ENCODE measurements at places on chromosomes 11 and 22.

GRCh38 chr22:42964994-42965699 is 49.8 kb downstream of the PACSIN2 start:
- DNase-seq = no peak

- no peak for DNase-seq
Measured at GRCh38 chr22:28779833-28780232, 7.3 kb downstream of the CCDC117 start.

DNA sequence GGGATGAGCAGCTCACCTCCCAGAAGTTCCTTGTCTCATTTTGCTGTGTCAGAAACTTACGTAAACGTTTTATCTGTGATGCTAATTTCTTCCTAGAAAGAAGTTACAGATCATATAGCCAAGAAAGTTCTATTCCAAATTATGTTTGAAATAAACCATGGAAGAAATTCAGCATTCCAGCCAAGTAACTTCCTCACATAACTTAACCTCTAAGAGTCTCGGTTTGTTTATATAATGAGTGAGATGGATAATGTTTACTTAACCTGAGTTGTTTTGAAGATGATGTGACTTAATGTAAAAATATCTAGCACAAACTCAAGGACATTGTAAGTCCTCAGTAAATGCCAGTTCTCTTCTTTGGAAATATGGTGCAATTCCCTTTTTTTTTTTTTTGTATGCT is 8.9 kb upstream of the MUC15 start:
- no peak for DNase-seq

GRCh38 chr11:68036141-68036716 is 2.6 kb upstream of the TCIRG1 start:
- no peak for DNase-seq

DNA sequence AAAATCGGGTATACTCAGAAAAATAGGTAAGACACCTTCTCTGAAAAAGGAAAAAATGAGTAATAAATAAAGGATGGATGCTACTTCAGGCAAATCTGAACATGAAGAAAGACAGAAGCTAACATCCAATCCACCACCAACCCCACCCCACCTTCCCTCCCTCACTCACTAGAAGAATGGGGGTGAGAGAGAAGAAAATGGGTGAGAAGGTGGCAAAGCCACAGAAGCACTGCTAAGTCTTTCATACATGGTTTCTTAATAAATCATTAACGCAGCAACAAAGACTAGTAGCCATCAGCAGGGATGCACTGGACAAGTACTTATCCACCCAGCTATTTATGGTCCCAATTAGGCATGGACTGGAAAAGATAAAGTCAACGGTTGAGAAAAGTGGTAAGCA is 5.9 kb downstream of the FHIP1B start:
- no peak for DNase-seq

DNA sequence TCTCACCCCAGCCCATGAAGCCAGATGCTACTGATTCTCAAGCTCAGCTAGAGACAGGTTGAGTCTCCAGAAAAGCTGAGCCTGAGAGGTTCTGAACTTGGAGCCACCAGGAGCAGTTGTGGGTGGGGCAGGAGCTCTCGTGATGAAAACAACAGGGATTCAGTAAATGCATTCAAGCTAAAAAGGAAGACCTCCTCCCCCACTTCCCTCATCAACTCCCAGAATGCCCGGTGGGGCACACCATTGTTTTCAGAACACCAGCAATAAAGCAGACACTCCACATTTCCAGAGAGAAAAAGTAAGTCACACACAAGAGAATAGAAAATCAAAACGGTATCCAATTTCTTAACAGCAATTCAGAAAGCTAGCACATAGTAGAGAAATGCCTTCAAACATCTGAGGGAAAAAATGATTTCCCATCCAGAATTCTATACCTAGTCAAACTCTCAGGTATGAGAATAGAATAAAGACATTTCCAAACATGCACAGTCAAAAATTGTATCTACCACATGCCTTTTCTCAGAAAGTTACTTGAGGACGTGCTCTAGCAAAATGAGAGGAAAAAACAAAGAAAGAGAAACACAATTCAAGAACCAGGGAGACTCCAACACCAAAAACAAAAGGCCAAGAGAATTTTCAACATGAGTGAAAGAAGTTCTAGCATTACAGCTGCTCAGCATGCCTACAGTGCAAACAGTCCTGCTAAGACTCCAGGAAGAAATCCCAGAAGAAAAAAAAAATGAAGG is 56.8 kb downstream of the CDKN1C start:
- no peak for DNase-seq

DNA sequence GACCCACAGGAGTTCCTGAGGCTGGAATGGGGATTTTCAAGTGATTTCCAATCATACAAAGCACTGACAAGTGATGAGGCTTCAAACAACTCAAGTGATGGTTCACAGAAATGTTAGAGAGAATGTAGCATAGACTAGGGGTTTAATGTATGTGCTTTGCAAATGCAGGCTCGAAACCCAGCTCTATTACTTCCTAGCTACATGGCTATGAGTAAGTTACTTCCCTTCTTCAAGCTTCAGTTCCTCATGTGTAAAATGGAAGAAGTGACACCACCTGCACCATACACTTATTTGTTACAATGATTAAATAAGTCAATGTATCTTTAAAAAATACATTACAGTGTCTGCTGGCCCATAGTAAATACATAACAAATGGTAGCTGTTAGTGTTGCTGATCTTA is 139.8 kb downstream of the CCDC81 start:
- DNase-seq = no peak

- DNase-seq = no peak
Measured at GRCh38 chr11:112520354-112520753, 259.7 kb upstream of the PLET1 start.

DNA sequence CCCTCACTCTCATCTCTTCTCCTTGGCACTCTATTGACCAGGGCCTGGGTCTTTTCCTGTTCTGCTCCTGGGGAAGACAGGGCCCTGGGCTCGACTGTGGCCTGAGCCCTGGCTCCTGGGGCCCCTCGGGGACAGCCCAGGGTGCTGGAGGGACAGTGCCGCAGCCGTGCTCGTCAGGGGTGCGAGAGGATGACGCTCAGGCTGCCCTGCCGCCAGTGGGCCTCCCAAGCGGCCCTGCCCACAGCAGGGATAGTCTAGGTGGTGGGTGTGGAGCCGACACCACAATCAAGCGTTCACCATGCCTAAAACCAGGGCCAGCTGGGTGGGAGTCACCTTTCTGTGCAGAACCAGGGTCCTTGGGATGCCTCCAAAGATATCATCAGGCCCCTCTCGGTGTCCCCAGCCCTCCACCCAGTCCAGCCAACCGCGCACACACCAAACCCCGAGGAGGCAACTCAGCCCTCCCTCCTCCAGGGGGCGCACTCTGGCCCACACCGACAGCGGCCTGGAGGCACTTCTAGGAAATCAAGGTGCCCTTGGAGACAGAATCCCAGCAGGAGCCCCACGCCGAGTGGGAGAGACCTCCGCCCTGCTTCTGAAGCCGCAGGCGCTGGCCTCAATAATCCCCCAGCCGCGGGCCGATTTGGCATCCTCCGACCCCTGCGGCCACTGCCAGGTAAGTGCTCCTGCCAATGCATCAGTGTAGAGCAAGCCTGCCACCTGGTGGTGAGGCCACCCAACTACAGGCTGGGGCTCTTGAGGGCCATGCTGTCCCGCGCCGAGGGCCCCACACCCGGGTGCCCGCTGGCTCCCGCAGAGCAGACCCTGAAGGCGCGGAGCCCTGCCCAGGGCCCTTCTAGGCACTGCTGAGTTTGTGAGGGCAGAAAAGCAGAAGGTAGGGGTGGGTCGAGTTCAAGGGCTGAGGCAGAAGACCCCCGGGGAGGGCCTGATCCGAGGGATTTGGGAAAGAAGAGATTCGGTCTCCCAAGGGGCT is 496.4 kb downstream of the BUD13 start:
- DNase-seq = peak; percentile 17

DNA sequence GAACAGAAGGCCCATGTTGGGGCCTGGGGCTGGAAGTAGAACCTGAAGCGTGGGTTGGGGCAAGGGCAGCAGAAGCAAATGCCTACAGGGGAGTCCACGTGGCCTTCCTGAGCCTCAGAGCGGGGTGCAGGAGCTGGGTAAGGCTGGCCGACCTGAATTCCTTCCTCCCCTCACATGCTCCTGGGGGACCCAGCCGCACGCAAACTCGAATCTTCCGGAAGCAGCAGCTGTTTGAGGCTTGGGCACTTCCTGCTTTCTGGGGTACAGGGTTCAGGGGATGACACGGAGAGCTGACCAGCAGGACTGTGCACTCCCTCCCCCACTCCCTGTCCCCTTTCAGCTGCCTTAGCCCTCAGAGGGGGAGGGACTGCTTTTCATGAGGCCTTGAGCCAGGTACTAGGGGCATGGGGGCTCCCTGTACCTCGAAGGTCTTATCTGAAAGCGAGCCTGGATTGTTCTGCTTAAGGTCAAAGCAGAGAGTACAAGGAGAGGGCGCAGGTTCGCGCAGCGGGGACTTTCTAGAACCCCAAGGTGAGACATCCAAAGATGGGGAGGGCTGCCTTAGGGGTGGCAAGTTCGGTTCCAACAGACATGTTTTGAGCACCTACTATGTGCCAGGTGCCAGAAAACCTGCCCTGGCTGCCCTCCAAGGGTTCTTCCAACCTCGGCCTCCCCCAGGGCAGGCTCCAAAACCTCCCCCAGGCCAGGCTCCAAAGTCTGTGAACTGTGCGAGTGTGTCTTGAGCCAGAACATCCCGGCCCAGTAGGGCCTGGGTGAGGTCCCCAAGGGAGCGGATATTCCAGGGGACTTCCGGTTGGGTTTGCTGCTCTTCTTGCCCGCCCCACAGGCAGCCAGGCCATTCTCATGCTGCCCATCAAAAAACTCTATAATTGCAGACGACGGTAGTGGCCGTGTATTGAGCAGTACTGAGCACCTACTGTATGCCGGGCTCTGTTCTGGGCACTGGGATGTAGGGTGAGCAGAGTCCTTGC is 1.7 kb downstream of the NCF4 start:
- DNase-seq = no peak

DNA sequence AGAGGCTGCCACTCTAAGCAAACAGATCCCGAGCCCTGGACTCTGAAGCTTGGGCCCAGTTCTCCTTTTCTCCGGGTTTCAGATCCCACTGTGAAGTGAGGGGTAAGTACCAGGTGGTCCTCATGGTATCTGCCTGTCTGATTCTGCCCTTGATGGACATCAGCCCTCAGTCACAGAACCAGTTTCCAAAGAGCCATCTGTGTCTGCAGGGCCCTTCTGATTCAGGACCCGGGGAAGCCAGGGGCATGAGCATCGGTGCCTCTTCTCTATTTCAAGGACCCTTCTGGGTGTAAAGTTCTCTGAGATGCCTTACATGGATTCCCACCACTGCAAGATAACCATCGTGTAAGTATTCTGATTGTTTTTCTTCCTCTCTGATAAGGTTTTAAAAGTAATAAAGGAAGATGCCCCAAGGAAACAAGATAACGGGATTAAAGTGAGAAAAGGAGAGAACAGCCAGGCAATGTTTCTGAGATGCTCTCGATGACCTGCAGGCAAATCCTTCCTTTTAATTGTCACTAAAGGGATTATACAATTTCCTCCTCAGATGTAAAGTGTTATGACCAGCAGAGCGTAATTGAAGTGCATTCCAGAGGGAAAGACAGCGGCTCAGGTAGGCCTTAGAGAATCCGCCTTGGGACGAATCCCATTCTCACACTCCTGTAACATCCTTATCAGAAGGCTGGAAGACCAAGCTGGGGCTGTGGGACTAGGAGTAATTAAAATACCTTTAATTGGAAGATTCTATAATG is 924.3 kb downstream of the TBC1D22A start:
- no peak for DNase-seq

GRCh38 chr11:93869830-93870229 is 19.4 kb upstream of the VSTM5 start:
- DNase-seq = no peak

DNA sequence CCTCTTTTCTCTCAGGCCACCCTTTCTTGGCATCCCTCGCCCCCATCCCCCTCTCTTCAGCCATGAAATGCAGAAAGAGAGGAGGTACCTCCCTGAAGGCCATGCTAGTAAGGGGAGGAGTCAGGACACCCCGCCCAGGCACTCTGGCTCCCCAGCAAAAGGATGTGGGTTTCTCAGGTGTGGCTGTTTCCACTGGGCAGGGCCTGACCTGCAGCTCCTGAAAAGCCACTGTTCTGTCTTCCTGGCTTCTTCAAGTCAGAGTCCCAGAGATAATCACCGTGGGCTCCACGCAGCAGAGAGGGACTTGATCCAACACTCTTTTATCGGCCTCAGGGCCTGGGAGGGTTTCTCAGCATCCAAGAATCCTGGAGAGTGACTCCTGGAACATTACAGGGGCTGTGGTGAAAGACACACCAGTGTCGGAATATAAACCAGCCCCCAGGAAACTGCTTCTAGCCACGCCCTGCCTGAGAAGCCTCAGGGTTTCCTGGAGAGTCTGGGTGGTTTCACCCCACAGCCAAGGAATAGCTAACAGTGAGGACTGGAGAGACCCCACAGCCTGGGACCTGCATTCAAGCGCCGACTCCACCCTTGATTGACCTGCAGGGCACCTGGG is 45.7 kb upstream of the TSPAN18 start:
- no peak for DNase-seq

GRCh38 chr11:66195867-66196266 is 72.6 kb upstream of the RAB1B start:
- no peak for DNase-seq

GRCh38 chr22:36700711-36701670 is 2.6 kb downstream of the CACNG2 start:
- DNase-seq = no peak

DNA sequence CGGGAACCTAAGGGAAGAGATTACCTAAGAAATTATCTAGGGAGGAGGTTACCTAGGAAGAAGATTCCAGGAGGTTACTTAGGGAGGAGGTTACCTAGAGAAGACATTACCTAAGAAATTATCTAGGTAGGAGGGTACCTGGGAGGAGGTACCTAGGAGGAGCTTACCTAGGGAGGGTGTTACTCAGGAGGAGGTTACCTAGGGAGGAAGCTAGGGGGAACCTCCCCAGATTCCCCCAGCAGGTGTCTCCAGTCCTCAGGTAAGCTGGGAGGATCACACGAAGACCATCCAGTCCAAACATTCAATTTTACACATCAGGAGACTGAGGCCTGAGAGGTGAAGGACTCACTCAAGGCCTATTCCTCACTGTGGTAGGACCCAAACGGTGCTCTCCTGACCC is 482.8 kb downstream of the TBC1D22A start:
- DNase-seq = no peak

GRCh38 chr22:25327018-25327755 is 107.7 kb downstream of the CRYBB2 start:
- DNase-seq = no peak

GRCh38 chr22:50508897-50509296 is 873 bp downstream of the NCAPH2 start:
- DNase-seq = no peak

DNA sequence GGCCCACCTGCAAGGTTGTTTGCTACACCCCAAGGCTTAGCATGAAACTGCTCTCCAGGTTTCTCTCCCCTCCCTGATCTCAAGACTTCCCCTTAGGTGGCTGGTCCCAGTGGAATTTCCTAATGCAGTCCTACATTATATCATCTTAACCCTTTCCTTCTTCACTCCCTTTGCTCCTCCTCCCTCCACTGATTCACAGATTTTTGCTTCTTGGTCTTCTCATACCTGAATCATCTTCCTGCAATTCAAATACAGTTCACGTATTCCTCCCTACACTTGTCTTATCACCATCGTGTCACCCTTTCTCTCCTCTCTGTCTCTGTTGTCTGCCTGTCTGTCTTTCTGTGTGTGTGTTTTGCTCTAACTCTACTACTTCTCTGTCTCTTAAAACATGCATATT is 17.0 kb downstream of the MMP10 start:
- DNase-seq = no peak

- no peak for DNase-seq
Measured at GRCh38 chr11:109641549-109641948, 219.6 kb downstream of the C11orf87 start.

- no peak for DNase-seq
Measured at GRCh38 chr11:118434553-118435289, 1.6 kb upstream of the KMT2A start.

Measured in stimulated activated CD8-positive, alpha-beta memory T cell treated with anti-CD3 and anti-CD28 coated beads, Interleukin-7, amount 100 ng/mL, for 1 hour (primary cell).